ENCODE measurements at places on chromosomes 12 and 14.

- peak; percentile 42 for DNase-seq
These were observed 243.1 kb downstream of the BCAT1 start for GRCh38 chr12:24705741-24706358.

- peak; percentile 59 for DNase-seq
These were observed 507.6 kb downstream of the PCNX1 start for GRCh38 chr14:71414631-71415403.

- DNase-seq = no peak
These were observed 8.2 kb upstream of the A2M start for GRCh38 chr12:9123781-9124382.

DNA sequence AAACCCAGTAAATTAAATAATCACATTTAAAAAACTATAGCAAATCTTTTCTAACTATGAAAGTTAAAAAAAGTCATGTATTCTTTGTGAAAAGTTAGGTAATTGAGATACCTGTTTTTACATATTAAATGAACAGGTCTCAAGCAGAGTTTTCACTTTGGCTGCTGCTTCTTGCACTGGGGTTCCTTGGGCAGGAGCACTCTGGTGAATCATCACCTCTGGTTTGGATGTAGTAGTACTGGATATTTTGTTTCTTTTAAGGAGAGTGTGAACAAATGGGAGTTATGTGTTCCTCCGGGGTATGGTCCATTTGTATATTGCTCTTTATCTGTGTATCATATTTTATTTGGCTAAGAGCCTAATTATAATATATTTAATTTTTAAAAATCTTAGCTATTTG, 82.7 kb downstream of the FUT8 start:
- DNase-seq = peak; percentile 8

GRCh38 chr12:28021704-28022103, 49.2 kb upstream of the PTHLH start:
- DNase-seq = no peak

GRCh38 chr12:5192726-5193125, 149.0 kb downstream of the KCNA5 start:
- DNase-seq = peak; percentile 60

- DNase-seq = peak; percentile 76
These were observed 777.4 kb downstream of the BCL11B start for GRCh38 chr14:98494582-98494981.

DNA sequence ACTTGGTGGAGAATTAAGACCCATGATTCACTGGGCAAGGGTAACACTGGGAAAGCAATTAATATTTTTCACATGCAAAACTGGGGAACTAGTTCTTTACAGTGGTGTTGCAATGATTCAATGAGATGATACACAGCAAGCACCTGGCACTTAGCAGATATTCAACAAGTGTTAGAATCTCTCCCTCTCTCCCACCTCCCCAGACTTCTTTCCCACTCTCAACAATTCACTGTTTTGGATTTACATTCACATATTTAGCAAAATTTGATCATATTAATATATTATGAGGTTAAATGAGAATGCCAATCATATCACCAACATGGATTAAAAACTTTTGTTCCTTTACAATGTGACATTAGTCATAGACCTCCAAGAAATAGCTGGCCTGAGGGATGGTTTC, 223.1 kb upstream of the GRIP1 start:
- DNase-seq = no peak

DNA sequence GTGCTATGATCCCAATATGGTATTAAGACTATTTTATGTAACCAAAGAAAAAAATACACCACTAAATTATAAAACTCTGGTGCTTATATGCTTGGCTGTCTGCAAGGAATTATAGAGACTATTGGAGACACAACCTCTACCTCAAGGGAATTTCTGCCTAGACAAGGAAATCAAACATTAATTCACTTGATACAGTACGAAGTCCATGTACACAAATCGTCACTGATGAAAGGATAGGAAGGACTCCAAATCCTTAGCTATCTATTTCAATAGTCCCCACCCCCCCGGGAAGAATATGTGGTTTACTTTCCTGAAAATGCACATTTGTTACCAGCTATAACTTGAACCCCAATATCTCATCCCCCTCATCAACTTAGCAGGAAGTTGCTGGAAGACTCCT, 21.9 kb downstream of the RTN1 start:
- no peak for DNase-seq

- no peak for DNase-seq
These were observed 63.2 kb upstream of the PNMA1 start for GRCh38 chr14:73777420-73777819.

- no peak for DNase-seq
These were observed 31.1 kb downstream of the TMEM30B start for GRCh38 chr14:61250063-61250462.

- no peak for DNase-seq
These were observed 73.4 kb upstream of the DDHD1 start for GRCh38 chr14:53226553-53226952.

- no peak for DNase-seq
These were observed 536.7 kb downstream of the FLRT2 start for GRCh38 chr14:86066651-86067050.

GRCh38 chr14:104148433-104149277, 10.3 kb downstream of the KIF26A start:
- DNase-seq = no peak

- no peak for DNase-seq
These were observed 4.6 kb upstream of the LRRC23 start for GRCh38 chr12:6899837-6900519.

- no peak for DNase-seq
These were observed 23.9 kb downstream of the PZP start for GRCh38 chr12:9184276-9184675.

GRCh38 chr14:91947475-91948184, at the start of gene FBLN5:
FBLN5 (minus strand) TSS chr14:91947694; CDS start chr14:91947229, 465 bp downstream.
- peak; percentile 95 for DNase-seq

DNA sequence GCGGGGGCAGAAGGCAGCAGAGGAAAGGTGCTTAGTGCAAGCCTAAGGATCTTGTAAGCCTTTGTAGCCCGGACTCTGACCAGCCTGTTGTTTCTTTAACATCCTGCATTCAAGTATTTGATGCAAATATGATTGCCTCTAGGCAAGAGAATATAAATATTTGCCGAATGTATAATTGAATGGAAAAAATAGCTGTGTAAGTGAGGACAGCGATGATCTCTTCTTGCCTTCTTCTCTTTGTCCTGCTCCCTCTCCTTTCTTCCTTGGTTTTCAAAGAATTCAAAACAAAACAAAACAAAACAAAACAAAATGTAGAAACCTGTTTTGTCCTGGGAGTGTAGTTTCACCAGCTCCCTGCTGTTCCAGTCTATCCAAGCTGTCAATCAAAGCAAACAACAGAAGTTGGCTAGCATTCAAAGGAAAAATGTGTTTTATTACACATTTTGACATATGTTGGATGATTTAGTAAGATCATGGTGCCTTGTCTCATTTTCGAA, 74.9 kb upstream of the CPM start:
- no peak for DNase-seq

DNA sequence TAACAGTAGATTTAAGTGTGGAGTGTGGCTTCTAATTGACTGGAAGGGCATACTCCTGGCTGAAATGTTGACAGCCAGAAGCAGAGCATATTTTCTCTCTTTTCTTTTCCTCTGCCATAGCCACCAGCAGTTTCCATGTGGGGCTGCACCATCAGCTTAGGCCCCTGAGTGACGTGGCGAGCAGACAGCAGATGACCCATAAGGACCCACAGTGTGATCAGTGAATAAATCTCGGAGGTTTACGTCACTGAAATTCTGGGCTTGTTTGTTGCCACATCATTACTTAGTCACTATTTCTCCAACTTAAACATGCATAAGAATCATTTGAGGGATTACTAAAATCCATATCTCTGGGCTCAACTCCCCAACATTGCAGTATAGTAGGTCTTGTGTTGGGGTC, 549.7 kb upstream of the TMEM132C start:
- peak; percentile 22 for DNase-seq

- peak; percentile 77 for DNase-seq
These were observed 445.8 kb downstream of the ATP23 start for GRCh38 chr12:58387199-58387598.

GRCh38 chr14:36268121-36268520, 52.3 kb downstream of the MBIP start:
- DNase-seq = no peak

DNA sequence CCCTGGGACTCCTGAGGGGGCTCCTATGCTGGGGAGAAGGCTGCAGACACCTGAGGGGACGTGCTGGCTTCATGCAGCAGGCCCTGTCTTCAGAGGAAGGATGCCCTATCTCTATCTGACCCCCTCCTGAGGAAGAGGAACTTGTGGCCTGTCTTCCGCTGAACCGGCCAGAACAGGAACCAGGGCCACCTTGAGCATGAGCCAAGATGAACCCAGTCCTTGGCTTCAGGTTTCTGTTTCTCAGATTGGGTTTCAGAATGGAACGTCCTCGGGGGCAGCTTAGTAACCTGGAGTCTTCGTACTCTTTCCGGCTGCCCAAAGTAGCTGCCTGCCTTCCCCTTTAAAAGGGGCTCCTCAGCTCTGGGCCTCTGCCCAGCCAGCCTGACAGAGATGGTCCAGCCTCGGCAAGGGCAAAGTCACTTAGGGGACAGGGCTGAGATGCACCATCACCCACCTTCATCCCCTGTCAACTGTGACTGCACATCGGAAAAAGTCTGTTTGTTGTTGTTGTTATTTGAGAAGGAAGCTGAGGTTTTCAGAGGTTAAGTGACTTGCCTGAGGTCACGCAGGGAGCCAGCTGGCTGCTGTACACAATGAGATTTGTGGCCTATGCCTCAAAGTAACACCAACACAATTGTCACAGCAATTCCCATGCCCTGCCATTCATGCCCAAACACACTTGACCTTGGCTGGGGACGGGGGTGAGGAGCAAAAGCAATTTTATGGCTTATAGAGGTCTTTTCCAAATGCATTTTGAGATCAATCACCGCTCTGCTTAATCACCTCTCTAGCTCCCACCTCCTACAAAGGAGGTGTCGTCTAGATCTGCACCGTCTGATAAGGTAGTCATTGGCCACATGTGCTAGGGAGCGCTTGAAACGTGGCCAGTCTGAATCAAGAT, 13.4 kb downstream of the ASB2 start:
- DNase-seq = no peak

DNA sequence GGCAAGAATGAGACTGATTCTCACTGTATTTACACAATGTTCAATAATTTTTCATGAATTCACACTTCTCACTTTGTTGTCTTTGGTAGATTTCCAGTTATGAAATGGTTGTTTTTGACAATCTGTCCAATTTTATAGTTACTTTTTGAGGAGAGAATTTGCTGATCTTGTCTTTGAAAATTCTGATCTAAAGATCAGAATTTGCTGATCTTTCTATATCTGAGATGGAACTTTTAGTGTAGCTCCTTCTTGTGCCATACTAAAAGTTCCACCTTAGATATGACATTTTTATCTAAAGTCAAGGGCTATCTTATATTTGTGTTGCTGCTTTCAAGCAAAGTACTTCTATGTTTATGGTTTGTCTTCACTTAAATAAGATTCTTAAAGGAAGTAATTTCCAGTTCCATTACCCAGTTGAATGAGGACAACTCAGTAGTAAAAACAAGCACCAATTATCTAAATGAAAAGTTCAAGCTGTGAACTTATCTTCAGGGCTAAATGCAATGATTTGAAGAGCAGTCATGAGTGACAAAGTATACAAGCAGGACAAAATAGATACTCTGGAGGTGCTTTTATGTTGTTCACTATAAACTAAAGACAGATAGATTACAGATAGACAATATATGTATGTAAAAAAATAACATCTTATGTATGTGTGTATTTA, 76.4 kb upstream of the FOXG1 start:
- no peak for DNase-seq

DNA sequence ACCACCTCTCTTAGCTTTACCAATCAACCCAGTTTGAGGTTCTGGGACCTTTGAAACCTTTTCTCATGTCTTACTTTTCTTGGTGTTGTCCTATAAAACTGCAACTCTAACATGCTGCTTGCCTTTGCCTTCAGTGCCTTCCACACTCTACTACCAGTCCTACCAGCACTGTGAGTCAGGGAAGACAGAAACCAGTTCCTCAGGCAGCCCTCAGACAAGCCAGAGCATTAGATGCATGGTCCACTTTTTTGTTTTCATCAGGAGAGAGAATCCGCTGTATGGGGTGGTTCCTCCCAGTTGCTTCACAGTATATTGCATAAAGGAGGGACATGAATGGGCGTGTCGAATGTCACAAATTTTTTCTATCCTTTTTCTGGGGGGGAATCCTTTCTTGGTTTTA, 17.3 kb upstream of the KLRB1 start:
- DNase-seq = no peak

GRCh38 chr12:20459920-20460319, 91.6 kb downstream of the PDE3A start:
- DNase-seq = no peak

DNA sequence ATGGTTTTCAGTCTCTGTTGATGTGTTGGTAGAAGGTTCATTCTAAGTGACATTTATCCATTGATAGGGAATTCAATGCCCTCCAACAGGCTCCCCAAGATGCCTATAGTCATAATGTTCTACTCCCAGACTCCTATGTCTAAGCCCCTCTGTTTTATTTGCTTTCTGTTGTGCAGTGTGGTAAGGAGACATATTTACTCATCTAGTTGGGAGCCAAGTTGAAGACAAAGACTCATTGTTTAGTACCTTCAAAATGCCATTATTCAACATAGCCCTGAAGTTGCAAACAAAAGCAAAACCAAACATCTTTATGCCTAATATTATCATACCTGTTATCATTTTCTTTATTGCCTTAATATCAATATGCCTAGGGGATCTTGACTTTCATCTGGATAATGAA, 302.1 kb downstream of the RMST start:
- DNase-seq = no peak

- DNase-seq = peak; percentile 65
These were observed 97.1 kb downstream of the SLC38A6 start for GRCh38 chr14:61077951-61078720.

DNA sequence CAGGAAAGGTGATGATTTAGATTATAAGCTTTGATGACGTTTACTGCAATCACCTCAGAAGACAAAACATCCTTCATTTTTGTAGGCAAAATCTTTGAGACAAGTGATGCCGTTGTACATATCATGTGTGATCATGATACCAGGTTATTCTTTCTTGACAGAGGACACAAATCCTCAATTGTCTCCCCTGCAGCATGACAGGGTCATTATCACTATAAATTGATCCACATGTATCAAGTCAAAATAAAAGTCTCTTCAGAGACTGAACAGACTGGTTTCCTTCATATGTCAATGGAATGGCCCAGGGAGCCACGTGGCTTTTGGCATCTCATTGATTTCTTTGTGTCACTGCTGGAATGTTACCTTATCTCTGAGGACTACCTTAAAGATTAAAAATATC, 995.7 kb downstream of the FLRT2 start:
- no peak for DNase-seq

- DNase-seq = no peak
These were observed 35.5 kb downstream of the RGS6 start for GRCh38 chr14:71967704-71968103.

Data from fibroblast of skin of right biceps (primary cell).